Hematopoietic multipotent progenitor cell treated with erythropoietin and hydrocortisone succinate and interleukin-3 and kit ligand, for 6 days (in vitro differentiated cells): ENCODE measurements at places on chromosomes 2 and 18.

GRCh38 chr18:45935591-45936335 lies 31.4 kb downstream of the EPG5 start:
- no peak for DNase-seq

DNA sequence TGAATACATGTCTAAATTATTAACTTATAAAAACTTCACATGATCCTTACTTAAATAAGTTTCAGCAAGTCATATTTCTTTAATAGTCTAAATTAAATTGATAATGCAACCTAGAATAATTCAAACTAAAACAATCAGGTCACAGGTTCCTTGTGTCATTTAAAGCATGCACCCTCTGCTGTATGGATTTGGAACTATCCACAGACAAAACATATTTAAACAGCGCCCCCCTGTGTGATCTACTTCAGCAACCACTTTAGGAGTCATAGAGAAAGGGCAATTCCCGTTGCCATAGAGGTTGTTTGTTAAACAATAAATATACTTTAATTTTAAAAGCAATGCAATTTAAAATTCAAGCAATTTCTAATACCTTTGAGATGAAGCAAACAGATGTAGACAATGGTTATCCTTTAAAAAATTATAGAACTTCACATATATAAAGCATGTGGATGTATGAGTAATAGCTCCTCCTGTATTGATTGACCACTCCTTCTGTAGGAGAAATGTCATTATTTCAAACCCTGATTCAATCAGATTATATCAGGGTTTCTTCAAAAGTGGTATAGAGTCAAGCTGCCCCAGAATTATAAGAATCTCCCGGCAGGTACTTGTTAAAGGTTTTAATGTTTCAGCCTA lies 21.2 kb downstream of the GRB14 start:
- DNase-seq: peak; percentile 89

GRCh38 chr2:173739006-173739405 lies 226.2 kb downstream of the SP3 start:
- DNase-seq: no peak

GRCh38 chr2:232335859-232336215 lies 42.7 kb upstream of the ALPP start:
- no peak for DNase-seq

DNA sequence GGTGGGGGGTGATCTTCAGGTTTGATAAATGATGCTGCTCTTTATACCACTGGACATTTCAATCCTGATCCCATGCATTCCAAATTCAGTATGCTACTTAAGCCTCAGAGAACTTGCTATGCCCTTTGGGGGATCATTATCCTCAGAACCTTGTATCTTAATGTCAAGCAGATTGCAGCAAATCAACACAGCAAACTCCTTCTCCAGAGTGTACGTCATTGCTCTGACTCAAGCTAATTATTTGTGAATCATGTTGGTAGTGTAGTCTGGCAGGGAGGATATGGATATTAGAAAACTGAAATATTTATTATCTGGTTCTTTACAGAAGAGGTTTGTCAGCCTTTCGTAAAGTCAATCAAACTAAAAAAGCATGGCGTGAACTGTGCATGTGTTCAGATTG lies 562.5 kb upstream of the FAM98A start:
- DNase-seq: no peak

- no peak for DNase-seq
These were observed 12.7 kb upstream of the DDX18 start for GRCh38 chr2:117801826-117802225.

DNA sequence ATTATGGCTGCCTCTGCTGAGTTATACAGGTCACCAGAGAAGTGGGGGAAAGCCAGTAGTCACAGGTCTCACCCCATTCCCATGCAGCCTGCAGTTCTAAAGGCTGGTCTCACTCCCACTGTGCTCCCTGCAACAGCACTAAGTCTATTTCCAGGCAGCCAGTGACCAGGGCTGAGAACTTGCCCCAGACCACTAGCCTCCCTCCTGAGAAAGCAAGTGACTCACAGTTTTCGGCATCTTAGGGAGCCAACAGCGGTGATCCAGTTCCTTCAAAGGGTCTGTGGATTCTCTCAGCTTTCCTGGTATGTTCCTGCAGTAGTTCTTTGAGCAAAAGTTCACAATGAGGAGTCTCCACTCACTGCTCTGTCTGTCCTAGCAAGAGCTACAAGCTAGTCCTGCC lies 329.6 kb upstream of the MAP2 start:
- no peak for DNase-seq

DNA sequence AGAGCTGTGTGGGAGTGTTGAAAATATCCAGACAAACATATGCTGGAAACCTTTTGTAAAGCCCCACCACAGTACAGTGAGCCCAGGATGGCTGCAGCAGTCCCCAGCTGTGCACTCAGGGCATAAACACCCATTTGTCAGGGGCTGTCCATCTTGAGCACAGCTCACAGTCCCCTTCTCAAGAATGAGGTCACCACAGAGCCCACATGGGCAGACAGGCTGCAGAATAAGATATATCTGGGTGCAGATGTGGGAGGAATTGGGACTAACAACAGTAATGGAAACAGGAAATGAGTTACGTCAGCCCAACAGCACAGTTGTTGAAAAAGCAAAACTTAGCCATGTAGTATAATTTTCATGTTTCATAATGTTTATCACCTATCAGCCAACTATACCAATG lies 219.6 kb downstream of the ETAA1 start:
- peak; percentile 43 for DNase-seq

- DNase-seq: no peak
These were observed 39.4 kb downstream of the AGAP1 start for GRCh38 chr2:235533198-235533597.

DNA sequence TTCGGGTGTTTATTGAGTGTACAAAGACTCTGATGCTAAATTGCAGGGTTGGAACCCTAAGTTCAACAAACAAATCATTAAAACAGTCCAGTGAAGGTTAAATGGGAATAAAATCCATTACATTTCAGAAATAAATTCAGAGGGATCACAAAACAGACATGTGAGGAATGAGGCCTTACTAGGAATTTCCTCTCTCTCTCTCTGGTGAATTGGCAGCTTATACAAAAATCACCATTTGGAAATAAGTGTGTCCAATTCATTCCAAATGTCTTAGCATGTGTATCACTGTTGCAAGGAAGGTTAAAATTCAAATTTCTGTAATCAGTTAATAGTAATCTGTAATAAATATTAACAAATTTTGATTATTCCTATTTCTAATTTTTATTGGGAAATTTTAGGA lies 228.6 kb upstream of the PXDN start:
- no peak for DNase-seq

DNA sequence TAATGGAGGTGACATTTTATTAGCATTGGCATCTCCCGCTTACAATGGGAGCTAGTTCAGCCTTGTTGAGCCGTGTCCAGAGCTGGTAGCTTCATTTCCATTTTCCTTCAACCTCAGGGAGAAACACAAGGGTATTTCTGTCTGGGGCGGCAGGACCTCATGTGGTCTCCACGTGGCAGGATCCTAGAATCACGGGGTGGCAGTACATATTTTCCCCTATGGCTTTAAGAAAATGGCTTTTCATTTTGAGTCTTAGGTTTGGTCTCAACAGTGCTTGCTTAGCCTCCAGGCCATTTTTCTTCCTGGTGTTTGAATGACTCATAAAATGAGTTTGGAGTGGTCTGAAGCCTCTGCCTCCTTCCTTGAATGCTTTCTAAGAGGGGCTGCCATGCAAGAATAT lies 20.3 kb downstream of the CABLES1 start:
- DNase-seq: no peak

GRCh38 chr2:17107871-17108270 lies 410.4 kb downstream of the RAD51AP2 start:
- DNase-seq: no peak

DNA sequence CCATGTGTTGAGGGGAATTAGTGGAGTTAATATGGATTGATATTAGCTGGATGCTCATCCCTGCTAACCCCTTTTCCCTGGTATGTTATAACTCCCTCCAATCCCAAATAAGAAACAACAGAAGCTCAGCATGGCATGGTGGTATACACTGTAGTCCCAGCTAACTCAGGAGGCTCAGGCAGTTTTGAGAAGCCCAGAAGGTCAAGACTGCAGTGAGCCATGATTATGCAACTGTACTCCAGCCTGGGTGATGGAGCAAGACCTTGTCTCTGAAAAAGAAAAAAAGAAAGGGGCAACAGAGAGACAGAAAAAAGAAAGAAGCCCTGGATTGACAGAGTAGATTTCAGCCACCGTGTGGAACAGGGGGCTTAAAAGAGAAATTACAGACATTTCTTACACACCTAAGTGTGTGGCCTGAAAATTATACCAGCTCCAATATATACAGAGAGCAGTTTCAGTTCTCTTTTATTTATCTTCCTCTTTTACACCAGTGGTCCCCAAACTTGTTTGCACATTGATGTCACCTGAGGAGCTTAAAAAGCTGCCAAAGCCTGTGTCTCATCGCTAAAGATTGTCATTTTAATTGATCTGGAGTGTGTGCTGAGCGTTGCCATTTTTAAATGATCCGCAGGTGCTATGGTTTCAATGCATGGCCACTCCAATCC lies 203.6 kb downstream of the UBE2E3 start:
- DNase-seq: no peak
